ENCODE measurements at places on chromosomes 4 and X.

DNA sequence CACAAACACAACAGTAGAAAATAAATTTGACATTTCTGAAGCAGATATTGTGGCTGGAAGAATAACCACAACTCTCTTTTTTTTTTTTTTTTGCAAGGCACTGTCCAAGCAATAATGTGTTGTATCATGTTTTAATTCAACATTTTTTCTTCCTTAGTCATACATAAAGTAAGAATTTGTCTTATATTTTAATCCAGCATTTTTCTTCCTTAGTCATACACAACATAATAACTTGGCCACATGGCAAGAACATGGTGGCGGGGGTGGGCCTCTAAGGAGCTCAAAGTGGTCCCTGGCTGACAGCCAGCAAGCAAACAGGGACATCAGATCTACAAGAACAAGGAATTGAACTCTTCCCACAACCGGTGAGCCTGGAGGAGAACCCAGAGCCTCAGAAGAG lies 20.2 kb downstream of the FBXW7 start:
- no peak for DNase-seq

- DNase-seq: no peak
Observed at GRCh38 chr4:57220172-57220571, 110.0 kb upstream of the IGFBP7 start.

DNA sequence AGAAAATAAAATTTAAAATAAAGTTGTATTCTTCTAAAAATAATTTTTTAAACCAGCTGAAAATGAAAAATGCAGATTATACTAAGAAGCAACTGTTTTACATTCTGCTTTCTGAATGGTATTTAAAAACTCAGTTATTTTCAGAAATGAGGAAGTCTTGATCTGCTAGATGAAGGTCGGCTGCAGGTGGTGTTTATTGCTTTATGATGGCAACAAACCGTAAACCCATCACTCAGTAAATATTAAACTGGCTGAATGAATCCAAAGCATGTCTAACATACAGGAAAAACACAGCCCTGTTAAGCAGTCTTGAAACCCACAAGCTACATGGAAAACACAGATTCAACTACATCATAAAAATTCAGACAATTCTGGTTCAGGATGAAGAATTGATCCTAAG lies 29.3 kb downstream of the DYNLT3 start:
- DNase-seq: no peak

DNA sequence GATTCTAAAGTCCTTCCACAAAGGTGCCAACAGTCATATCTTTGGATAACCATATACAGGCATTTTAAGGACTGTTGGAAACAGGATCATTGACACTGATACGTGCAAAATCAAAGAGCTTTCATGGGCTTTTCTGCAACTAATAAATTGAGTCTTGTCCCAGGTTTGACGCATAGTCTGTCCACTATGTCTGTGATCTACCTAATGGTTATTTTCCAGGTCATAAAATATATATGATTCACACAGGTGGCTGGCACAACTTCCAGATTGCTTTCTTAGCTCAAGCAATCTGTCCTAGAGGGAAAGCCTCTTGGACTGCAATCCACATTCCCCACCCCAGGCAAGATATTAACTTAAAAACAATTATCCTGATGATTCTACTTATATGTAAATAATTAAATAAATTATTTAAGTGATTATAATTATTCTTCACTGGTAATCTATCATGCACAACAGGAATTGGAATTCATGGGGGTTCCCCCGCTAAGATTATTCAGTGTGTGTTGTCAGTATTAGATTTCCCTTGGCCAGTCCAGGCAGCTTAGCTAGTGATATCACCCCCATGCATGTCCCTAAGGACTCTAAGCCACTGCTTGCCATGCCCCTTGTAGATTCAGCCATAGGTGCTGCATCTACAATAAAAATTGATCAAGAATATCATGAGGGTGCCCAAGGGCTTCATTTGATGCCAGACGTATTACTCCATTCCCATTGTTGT lies 97.8 kb downstream of the TLL1 start:
- DNase-seq: no peak

GRCh38 chr4:73707918-73708577 lies 32.3 kb upstream of the CXCL8 start:
- DNase-seq: no peak

DNA sequence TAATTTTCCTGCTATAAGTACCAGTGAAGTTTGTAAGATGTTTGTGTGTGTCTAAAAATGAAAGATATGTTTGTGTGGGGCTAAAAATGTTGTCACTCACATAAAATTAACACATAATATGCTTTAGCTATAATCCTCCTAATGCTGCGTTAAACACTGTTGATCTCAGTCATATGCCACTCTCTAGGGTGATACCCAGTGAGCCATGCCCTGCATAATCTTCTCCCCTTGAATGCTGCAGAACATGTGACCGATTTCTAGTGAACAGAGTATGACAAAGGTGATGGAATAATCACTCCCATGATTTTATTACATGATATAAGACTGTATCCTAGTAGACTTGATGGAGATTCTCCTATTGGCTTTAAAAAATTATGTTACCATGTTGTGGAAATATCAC lies 119.1 kb upstream of the EPHA5 start:
- DNase-seq: no peak

- no peak for DNase-seq
Observed at GRCh38 chr4:4395849-4396627, 9.1 kb downstream of the NSG1 start.

GRCh38 chr4:26719954-26720552 lies 136.2 kb downstream of the TBC1D19 start:
- no peak for DNase-seq

GRCh38 chr4:143782521-143782920 lies 82.0 kb upstream of the FREM3 start:
- DNase-seq: no peak

DNA sequence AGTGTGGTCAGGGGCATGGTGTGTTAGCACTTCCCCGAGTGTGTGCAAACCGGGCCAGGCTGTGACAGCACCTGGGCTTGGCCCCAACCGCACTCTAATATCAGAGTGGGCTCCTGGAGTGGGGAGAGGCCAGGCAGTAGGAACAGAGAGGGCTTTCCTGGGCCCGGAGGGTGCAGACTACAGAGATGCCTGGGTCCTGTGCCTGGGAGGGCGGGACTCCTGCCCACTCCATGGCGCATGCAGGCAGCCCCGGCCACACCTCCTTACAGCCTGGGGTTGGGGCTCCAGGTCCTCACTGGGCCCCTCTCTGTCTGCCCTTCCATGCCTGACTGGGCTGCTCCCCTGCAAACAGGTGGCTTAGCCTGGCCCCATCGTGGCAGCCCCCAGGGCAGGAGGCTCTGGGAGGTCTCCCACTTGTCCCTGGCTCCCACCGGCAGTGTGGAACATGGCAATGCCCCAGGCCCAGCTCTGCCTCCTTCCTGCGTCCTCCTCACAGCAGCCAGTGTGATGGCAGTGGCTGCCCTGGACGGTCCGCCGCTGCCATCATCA lies 60.4 kb downstream of the AGA start:
- no peak for DNase-seq

GRCh38 chrX:20266810-20267606 lies at the start of gene RPS6KA3:
Gene RPS6KA3, minus strand, starts transcription at chrX:20266909. Its CDS starts 277 bp downstream, at chrX:20266632.
- DNase-seq: peak; percentile 81
